ENCODE measurements at places on chromosomes 16 and 17. TPM values are rescaled to one million over a fixed set of nuclear protein-coding genes. Genes with fewer than 3 reads are reported as not detected.

CTRB1 gene
- not detected for total RNA-seq

TBX6 gene
- total RNA-seq: 0.35 TPM

PLXDC1 gene
- not detected for total RNA-seq

HOXB4 gene
- total RNA-seq: 2.6 TPM

PDILT gene
- total RNA-seq: not detected

CCL15 gene
- not detected for total RNA-seq

NOG gene
- total RNA-seq: not detected

TEKT5 gene
- total RNA-seq: not detected

HOXB9 gene
- 0.71 TPM for total RNA-seq

DOC2A gene
- total RNA-seq: 0.53 TPM

TPSAB1 gene
- not detected for total RNA-seq

KRT32 gene
- 0.18 TPM for total RNA-seq

KREMEN2 gene
- not detected for total RNA-seq

CD300A gene
- total RNA-seq: not detected

FOXF1 gene
- total RNA-seq: 15.8 TPM

C17orf67 gene
- total RNA-seq: 0.35 TPM

C16orf78 gene
- total RNA-seq: not detected

CNTD1 gene
- total RNA-seq: 0.58 TPM

CCL22 gene
- total RNA-seq: not detected

SETD1A gene
- total RNA-seq: 3.2 TPM

PRR15L gene
- not detected for total RNA-seq

TMIGD1 gene
- not detected for total RNA-seq

CCL14 gene
- not detected for total RNA-seq

CLDN6 gene
- total RNA-seq: not detected

Measured in myometrial cell (primary cell).